ENCODE measurements at places on chromosomes 5 and 9.

DNA sequence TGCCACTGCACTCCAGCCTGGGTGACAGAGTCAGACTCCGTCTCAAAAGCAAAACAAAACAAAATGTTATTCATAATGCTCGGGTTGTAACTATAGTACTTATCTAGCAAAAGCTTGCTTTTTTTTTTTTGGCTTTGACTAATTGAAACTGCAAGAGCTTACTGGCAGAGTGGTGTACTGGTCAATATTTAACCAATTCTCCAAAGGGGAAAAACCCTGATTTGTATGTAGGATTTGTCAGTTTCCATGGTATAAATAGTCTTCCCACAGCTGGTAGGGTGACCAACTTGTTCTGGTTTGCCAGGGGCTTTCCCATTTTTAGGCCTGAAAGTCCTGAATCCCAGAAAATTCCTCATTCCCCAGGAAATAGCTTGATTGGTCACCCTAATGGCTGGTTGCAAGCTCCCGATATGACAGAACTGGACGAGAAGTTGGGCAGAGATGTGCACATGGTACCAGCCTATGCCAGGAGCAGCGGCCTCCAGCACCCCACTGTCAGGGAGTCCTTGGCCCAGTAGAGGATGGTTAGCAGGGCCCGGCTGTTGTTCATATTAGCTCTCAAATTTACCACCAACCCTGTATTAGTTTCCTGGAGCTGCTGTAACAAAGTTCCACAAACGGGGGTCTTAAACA lies 58.0 kb downstream of the FXN start:
- DNase-seq = no peak

GRCh38 chr5:35194635-35195471 lies 35.4 kb downstream of the PRLR start:
- DNase-seq = no peak

GRCh38 chr9:37455884-37456647 lies 9.2 kb downstream of the ZBTB5 start:
- no peak for DNase-seq

- DNase-seq = no peak
Measured at GRCh38 chr5:25570067-25570583, 925.3 kb upstream of the CDH10 start.

DNA sequence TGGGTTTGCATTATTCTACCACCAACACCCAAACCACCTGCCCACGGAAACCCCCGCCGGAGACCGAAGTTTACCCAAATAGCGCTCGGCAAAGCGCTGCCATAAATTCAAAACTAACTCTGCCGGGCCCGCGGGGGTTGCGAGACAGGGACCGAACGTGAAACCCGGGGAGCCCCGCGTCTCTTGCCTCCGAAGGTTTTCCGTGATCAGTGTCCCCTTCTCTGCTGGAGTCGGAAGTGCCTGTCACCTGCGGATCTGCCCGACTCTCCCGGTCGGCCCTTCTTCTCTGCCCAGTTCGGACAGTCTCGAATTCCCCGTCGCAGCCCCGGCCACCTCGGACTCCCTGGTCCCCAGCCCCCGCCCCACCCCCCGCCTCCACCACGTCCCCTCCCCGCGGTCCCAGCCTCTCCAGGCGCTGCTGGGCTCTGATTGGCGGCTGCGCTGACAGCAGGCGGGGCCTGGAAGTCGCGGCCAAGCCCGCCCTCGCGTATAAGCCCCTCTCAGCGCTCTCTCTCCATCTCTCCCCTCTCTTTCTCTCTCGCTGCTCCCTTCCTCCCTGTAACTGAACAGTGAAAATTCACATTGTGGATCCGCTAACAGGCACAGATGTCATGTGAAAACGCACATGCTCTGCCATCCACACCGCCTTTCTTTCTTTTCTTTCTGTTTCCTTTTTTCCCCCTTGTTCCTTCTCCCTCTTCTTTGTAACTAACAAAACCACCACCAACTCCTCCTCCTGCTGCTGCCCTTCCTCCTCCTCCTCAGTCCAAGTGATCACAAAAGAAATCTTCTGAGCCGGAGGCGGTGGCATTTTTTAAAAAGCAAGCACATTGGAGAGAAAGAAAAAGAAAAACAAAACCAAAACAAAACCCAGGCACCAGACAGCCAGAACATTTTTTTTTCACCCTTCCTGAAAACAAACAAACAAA lies at the start of gene RORB:
TSS of gene RORB (plus strand) at position 517 of the 929 bp plus-strand sequence. CDS start 642 bp downstream, outside the sequence.
- DNase-seq = peak; percentile 66

DNA sequence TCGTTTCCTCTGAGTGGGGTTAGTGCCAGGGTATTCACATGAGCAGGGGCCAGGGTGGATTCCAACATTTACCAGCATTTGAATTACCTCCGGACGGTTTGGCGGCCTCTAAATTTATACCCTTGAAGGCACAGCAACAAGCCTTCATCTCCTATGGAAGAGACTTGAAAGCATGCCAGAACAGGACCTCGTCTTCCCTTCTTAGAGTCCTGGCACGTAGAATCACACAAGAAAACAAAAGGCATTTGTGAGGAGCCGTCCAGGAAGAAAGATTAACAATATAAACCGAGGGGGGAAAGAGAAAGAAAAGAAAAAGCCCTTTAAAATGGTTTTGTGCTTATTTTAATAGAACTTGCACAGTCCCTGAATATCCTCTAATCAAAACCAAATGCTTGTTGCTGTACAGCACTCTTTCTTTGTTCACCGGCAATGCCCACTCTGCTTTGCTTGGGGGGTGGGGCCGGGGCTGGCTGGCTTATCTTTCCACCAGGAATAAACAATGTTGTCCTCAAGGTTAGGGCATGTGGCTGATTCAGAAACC lies 575.8 kb upstream of the ZNF462 start:
- DNase-seq = peak; percentile 24

GRCh38 chr5:178664141-178664540 lies 37.3 kb upstream of the CLK4 start:
- DNase-seq = no peak

DNA sequence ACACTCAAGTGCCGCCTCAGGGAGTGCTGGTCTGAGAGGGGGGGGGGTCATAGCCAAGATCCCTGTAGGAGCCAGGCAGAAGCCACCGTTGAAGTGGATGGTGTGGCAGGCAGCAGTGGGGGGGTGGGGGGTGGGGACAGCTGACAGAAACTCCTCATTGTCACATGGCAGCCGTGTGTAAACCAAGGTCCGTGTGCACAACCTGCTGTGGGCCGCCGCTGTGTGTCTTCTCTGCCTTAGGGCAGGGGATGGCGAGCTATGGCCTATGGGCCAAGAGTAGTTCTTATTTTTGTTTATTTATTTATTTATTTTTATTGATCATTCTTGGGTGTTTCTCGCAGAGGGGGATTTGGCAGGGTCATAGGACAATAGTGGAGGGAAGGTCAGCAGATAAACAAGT lies 13.4 kb downstream of the SQSTM1 start:
- DNase-seq = peak; percentile 65

- DNase-seq = peak; percentile 3
Measured at GRCh38 chr5:175282611-175283225, 161.3 kb downstream of the DRD1 start.

DNA sequence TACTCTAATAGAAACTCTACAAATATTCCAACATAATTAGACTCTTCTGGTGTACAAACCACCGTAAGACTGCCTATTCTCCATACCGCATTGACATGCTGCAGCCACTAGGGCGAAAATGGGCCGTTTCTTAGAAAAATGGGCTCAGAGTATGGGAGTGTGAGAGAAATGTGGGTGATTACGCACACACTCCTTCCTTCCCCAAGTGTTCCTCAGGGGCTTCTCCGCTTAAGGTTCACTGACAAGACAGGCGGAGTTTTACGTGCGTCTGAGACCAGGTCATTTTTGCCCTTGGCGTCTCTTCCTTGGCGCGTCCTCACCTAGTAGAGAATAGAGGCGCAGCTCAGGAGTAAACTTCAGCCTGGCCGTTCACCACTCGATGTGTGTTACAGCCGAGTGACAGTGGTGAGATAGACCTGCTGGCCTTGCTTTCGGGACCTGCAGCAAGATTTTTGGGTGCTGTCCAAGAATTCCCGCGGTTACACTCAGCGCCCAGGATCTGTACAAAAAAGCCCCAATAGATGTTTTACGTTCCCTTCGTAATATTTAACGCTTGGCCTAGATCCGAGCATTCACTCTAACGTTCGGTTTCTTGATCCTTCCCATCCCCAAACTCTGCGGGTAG lies 1.8 kb upstream of the NTRK2 start:
- no peak for DNase-seq

DNA sequence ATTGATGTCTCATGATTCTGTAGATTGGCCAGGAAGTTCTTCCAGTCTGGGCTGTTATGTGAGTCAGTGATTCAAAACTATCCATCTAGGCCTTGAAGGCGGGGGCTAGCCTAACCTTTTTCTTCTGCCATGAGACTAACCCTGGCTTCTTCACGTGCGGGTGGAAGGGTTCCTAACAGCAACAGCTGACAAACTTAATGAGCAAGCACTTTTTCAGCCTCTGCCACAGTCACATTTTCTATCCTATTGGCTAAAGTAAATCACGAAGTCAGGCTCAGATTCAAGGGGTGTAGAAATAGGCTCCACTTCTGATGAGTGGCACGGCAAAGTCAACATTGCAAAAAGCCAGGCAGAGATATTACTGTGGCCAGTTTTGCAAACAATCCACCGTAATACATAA lies 68.4 kb downstream of the STK32A start:
- DNase-seq = peak; percentile 29

GRCh38 chr9:15286161-15286821 lies 20.7 kb downstream of the TTC39B start:
- no peak for DNase-seq

- no peak for DNase-seq
Measured at GRCh38 chr5:158565017-158565789, 534.5 kb downstream of the EBF1 start.

GRCh38 chr9:108885643-108886348 lies 23.7 kb downstream of the ACTL7A start:
- peak; percentile 64 for DNase-seq

GRCh38 chr5:72379936-72380335 lies 59.8 kb downstream of the PTCD2 start:
- DNase-seq = no peak

DNA sequence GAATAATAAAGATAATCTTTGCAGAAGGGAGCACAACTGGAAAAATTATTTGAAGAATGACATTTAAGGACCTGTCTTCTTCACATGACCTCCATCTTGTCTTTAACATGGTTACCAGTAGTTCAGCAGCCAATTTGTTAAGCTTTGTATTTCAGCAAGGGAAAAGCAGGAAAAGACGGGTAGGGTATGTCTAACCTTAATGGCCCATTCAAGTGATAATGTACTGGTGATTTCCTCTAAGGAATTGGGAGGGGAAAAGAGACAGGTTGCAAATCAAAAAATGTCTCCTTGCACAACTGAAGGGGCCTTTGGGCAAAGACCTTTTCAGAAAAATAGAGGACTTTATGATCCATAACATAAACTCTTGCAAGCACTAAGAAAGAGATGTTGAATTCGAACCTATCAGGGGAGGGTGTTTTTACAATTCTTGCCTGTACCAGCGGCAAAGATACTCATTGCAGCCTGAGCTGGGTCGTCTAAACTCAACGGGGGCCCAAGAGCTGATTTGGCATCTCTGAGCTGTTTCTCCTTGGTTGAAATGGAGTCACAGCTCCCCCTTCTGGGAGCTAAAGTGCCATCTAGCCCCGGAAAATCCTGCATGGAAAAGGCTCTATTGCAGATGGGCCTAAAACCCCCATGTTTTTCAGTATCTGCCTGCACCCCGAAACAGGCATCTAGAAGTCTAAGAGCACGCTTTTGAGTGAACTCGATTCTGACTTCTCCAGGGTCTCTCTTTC lies 3.8 kb downstream of the BRINP1 start:
- peak; percentile 87 for DNase-seq

- no peak for DNase-seq
Measured at GRCh38 chr9:96149533-96150280, 152.3 kb downstream of the HSD17B3 start.

DNA sequence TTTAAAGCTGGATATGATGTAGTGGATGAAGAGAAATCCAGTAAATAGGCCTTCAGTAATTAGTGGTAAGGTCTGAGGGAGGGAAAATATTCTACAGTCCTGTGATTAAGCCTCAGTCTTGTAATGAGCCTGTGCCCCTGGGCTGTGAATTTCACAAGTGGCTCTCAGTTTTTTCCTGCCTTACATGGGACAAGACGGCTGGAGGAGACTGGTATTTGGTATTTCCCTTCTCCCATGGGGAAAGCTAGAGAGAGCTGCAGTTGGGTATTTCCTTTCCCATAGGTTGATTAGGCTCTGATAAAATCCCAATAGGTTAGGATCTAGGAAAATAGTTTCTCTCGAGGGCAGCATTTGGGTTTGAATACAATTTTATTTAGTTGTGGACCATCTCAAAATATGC lies 62.2 kb upstream of the GNA14 start:
- DNase-seq = no peak

DNA sequence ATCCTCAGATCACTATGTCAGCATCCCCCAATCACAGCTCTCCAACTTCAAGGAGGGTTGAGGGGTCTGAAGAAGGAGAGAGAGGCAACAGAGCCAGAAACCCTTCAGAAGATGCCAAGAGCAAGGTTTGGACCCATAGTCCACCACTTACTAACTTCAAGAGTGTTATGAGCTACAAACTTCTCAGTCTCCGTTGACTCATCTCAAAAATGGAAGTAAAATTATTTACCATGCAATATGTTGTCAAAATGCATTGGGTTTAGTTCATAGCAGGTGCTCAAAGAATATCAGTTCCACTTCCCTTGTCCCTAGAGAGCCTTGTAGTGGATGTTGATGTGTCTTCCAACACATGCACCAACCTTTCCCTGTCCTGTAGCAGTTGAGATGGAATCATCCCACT lies 116.0 kb downstream of the KCNIP1 start:
- DNase-seq = no peak

- no peak for DNase-seq
Measured at GRCh38 chr5:136197462-136198142, 4.6 kb upstream of the SMIM32 start.

- DNase-seq = no peak
Measured at GRCh38 chr5:172979778-172980177, 3.8 kb upstream of the ATP6V0E1 start.

- no peak for DNase-seq
Measured at GRCh38 chr5:176466245-176466871, 18.2 kb downstream of the FAF2 start.

DNA sequence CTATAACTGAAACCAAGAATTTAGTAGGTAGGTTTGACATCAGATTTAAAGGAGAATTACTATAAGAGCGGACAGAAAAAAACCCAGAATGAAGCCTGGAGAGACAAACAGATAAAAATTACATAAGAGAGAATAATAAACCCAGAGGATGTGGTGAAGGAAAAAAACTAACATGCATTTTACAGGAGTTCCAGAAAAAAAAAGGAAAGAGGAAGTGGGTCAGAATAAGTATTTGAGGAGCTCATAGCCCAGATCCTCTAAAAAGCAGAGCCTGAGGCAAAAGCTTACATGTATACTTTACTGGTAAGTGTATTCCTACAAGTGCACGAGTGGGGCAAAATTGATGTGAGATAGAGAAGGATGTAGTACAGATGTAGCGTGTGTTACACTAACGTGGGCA lies 43.1 kb upstream of the NAA35 start:
- no peak for DNase-seq

Measured in NCI-H1417 (cell line).